ENCODE measurements at places on chromosomes 7 and 10. TPM values are rescaled to one million over a fixed set of nuclear protein-coding genes. Genes with fewer than 3 reads are reported as not detected.

ZNF467 gene
- total RNA-seq: 0.97 TPM

GPER1 gene
- 1.1 TPM for total RNA-seq

KLHL7 gene
- 22.0 TPM for total RNA-seq

ASIC3 gene
- 9.9 TPM for total RNA-seq

SEMA3D gene
- 0.03 TPM for total RNA-seq

CTAGE8 gene
- total RNA-seq: not detected

CALML5 gene
- total RNA-seq: not detected

SYT15B gene
- 3.5 TPM for total RNA-seq

OR2A42 gene
- not detected for total RNA-seq

CASTOR2 gene
- 4.6 TPM for total RNA-seq

DNAJC9 gene
- total RNA-seq: 48.8 TPM
